ENCODE measurements at places on chromosomes 12 and 14.

DNA sequence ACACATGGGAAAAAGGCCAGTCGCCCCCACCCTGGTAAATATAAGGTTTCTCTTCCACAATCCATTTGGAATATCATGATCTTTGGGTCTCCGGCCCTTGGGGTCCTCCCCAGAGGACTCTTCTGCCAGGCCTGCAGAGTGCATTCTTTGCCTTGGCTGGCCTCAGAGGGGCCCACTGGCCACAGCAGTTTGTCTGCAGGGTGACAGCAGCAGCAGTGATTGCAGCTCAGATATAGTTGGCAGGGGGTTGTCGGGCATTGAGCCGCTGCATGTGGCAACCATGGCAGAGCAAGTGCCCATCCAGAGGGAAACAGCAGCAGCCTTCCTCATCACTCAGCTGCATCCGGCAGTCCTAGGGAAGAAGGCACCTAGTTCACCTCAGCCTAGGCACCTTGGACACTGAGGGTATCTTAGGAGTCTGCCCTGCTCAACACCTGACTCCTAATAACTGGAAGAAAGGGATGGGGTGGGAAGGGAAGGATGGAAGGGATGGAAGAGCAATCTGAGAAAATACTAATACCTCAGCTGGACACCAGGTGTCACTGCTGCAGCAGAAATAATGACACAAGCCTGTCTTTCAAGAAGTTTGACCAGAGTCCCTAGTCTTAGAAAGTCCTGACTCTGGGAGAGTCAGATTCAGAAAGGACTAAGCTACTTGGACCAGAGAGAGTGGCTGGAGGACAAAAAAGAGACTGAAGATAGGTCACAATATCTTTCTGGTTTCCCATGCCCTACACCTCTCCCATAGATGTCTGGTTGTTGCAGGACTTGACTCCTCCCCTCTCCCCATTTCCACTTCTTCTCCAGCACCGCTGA, 8.9 kb downstream of the AJUBA start:
- peak; percentile 43 for DNase-seq

DNA sequence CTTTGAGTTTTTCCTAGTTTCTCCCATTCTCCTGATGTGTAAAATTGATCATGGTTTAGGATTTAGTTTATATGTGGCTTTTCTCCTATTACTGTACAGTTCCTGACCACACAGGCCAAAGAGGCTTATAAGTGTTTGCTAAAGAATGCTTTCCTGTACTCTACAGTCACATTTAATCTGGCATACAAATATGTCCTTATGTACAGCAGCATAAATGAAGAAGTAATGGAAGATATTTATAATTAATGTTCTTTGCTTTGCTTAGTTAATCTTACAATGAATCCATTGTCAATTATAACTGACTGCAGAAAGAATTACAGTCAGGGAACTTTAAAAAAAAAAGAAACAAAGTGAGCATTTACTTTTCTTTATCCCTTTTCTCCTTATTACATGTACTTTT, 293.9 kb downstream of the KCNC2 start:
- DNase-seq = no peak

DNA sequence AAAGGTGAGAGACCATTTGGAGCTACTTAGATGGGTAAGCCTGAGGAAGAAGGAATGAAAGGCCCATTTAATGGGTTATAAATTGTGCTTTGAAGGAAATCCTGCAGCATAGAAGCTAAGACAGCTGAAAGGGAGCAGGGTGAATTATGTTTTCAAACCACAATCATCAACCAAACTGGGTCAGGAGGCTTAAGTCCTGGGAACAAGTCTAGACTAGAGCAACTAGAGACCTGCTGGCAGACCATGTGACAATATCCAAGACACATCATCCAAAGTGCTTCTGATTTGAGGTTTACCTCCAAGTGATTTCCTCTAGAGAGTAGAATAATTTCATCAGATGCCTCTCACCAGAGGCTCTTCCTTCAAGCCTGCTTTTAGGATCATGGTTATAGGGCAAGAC, 53.7 kb downstream of the MAP3K9 start:
- no peak for DNase-seq

- no peak for DNase-seq
These were observed 157.0 kb upstream of the RMST start for GRCh38 chr12:97305651-97306050.

GRCh38 chr14:77206261-77206824, 24.7 kb downstream of the TMEM63C start:
- no peak for DNase-seq
